ENCODE measurements at places on chromosomes 13 and 19. TPM values are rescaled to one million over a fixed set of nuclear protein-coding genes. Genes with fewer than 3 reads are reported as not detected.

Gene SLITRK5
- polyA plus RNA-seq = 0.09 TPM

Gene LAIR1
- 2.9 TPM for polyA plus RNA-seq

Gene RFPL4AL1
- polyA plus RNA-seq = not detected

DNA sequence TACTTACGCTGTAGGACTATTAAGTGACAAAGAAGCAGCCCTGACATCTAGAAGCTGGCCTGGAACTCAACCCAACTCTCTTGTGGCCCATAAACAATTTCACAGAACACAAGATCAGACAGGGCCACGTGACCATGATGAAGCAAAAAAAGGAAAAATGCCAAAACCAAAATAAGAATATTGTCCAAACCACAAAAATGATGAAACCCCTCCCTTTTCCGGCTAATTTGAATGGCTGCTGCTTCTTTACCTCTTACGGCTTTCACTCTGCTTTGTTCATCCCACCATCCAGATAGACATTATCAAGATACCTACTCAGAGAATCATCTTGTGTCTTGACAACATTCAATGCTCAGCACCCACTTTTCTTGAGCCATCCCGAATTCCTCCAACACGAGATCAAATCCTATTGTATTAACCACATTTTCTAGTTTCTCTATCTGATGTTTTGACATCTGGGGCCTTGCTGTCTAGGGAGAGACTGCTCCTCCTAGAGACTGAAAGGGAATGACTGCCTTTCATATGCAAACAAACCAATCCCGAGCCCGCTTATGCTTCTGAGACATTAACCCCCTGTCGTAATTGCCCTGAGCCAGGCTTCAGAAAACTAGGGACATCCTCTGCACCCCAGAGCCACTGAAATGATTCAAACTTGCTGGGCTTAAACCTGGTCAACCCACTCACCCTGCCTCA lies 186.3 kb downstream of the TDRD3 start:
- no peak for DNase-seq

DNA sequence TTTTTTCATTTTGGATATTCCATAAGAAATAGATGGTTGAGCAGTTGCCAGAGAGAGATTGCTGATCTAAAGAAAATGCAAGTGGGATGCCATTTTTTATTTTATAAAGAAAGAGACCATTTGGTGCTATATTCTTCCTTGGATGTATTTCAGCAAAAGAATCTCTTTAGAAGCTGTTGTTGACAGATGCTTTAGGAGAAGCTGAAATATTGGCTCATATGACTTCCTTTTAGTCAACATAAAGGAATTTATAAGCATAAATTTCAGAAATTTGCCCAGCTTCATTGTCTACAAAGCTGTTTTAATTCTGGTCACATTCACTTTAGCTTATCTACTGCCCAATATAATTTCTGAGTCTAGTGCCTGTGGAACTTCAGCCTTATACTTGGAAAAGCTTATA lies 36.9 kb downstream of the POLR1D start:
- DNase-seq = no peak

All from right cardiac atrium (tissue), 5 donors.